ENCODE measurements at places on chromosomes 3 and 15.

- no peak for DNase-seq
Observed at GRCh38 chr3:150082898-150083654, 112.4 kb upstream of the PFN2 start.

DNA sequence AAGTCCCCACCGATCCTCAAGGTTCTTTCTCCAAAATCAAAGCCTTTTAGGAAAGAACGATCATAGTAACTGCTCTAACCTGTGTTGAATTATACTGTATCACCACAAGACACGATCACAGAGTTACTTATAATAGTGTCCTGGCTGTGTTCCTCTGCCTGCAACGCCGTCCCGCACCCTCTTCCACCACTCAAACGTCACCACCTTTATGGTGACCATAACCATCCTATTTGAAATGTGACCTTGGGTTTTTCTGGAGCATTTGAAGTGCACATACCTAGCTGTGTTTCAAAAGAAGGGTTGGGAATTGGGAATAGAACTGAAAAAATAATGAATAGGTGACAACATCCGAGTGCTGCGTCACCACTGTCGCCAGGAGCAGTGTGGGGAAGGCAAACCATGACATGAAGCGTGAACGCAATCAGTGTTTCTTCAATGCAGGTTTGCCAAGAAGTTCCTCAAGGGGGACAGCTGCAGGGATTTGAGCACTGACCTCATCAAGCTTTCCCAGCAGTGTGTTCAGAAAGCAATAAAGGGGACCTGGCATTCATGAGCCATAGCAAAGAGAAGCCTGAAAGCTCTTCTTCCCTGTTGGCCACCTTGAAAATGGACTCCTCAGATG is 769 bp upstream of the SELENOS start:
- no peak for DNase-seq

DNA sequence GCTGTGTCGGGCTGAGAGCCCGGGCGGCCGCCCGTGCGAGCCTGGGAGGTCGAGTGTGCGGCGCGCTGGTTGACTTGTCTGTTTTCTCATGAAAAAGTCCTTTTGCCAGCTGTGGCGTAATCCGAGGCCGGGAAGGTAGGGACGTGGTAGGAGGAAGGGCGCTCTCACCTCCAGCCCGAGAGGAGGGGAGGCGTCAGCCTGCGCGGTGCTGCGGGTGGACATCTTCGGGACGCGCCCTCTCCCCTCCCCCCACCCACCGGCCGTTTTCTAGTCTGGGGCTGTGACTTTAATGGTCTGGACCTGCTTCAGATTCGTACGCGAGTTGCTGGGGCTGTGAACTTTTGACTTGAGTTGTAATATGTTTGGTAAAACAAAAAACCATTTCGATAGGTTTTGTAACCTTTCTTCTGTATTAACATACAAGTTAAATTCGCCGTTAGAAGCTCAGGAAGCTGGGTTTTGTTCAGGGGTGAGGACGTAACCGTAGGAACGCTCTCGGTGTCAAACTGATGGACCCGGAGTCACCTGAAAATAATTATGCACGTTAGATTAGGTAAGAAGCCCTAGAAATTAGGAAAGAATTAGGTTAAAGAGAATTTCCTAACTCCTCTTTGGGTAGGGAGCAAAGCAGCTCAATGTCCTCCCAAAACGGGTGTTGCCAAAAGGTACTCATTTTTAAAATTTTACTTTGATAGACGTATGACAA is 762 bp downstream of the NCK1 start:
- DNase-seq: peak; percentile 17

DNA sequence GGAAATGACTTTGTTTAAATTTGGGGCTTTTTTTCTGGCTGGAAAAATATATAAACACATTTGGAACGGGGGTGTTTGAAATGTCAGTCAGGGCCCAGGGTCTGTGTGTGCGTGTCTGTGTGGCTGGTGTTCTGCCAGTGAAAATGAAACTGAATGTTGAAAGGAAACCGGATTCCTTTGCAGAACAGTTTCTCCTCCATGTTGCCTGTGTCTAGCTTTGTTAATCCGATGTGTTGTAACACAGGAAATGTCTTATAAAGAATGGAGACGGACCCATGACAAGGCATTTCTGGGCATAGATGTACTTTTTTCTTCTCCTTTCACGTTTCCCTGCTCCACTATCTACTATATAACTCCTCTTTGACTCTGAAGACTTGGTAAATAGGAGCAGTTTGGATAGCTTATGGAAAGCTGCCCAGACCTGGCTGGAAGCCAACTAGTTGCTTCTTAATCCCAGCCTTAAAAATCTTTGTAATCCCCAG is 2.8 kb downstream of the SQOR start:
- peak; percentile 96 for DNase-seq

DNA sequence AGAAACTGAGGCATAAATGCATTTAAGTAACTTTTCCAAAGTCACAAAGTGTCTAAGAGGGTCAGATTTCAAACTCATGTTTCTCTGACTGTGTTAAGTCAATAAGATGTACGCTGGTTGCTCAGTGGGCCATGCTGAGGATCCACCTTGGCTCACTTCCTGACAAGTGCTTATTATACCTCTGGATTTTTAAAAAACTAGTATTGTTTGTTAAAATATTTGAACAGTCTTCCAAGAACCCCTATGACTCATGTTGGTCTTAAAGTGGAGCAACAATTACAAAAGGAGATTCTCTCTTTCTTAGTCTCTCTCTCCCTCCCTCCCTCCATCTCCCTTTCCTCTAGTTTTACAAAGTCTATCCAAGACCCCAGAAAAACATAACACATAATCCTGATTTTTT is 1050.2 kb downstream of the AGBL1 start:
- no peak for DNase-seq

DNA sequence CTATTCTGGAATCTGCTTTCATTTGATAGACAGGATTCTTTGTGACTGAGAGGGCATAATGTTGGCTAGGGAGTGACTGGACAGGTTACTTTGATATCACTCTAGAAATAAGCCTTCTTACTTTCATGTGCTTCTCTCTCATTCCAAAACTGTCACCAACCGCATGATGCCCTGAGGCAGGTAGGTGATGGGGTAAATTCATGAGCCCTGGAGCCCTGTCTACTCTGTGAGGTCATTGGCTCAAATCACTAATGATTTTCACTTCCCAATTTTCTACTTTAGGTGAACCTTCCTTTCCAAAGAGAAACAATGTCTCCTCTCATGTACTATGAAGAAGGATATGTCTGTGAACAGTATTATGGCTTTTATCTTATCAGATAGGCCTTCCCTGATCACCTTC is 596.7 kb downstream of the TUSC7 start:
- no peak for DNase-seq

DNA sequence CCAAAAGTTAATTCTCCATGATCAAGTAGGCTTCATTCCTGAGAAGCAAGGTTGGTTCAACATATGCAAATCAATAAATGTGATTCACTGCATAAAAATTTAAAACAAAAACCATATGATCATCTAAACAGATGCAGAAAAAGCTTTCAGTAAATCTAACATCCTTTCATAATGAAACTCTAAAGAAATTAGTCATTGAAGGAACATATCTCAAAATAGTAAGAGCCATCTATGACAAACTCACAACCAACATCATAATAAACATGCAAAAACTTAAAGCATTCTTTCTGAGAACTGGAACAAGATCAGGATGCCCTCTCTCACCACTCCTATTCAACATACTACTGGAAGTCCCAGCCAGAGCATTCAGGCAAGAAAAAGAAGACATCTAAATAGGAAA is 254.1 kb downstream of the AGBL1 start:
- DNase-seq: no peak

DNA sequence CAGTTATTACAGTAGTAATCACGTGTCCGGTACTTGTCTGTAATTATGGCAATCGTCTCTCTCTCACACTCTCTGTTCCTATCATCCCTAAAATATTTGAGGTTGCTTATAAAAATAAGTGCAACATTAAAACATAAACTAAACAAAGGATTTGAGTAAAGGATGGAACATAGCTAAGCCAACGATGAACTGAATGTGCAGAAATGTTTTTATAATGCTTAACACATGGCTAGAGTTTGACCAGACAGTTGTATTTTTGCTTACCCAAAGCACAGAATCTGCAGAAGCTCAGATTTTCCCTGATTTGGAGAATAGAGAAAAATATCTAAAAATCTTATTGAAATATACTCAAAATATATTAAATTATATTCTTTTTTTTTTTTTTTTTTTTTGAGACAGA is 1030.9 kb downstream of the NAALADL2 start:
- DNase-seq: no peak

- no peak for DNase-seq
Observed at GRCh38 chr3:52415800-52416199, 29.1 kb downstream of the SEMA3G start.

DNA sequence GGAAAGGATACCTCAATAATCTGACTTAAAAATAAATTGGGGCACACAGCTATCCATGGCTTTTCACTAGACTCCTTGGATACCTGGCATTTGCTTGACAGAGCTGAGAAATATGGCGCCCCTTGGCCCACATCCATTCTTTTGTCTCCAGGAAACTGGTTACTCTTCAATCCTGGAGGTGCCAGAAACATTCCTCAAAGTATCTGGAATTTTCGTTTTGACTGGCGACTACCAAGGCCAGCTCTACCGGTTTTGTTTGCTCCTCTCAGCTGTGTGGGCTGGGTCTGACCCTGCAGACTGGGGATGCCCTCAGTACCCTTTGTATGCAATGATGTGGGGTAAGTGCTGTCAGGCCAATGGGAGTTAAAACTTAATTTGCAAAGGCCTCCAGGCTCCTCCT is 27.0 kb downstream of the KATNBL1 start:
- no peak for DNase-seq

GRCh38 chr15:99502661-99503060 is 63.1 kb upstream of the MEF2A start:
- DNase-seq: no peak

- no peak for DNase-seq
Observed at GRCh38 chr3:8891303-8891702, 72.0 kb downstream of the RAD18 start.

GRCh38 chr3:159947220-159947619 is 41.4 kb upstream of the IL12A start:
- DNase-seq: no peak

DNA sequence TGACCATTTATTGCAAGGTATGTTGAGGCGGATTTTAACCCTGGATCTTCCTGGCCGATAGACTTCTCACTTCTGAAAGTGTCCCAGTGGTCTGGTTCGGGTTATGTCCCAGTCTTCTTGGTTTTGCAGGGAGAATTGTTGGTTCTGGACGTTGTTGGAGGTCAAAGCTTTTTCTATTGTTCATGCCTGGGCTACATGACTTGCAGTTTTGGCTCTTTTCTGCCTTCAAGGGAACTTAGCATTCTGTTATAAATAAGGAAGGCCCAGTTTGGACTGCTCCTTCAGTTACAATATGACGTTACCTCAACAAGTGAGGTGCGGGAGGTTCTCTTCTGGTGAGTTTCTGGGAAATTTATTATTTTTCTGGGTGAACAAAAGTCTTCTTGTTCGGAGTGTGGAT is 614.3 kb downstream of the DIPK2A start:
- no peak for DNase-seq
